ENCODE measurements at places on chromosomes 7 and 10.

GRCh38 chr7:131370523-131370968, 42.9 kb downstream of the MKLN1 start:
- DNase-seq = peak; percentile 25

GRCh38 chr10:118993214-118993613, 36.3 kb upstream of the NANOS1 start:
- no peak for DNase-seq

GRCh38 chr7:47226696-47227095, 355.2 kb downstream of the TNS3 start:
- DNase-seq = no peak

DNA sequence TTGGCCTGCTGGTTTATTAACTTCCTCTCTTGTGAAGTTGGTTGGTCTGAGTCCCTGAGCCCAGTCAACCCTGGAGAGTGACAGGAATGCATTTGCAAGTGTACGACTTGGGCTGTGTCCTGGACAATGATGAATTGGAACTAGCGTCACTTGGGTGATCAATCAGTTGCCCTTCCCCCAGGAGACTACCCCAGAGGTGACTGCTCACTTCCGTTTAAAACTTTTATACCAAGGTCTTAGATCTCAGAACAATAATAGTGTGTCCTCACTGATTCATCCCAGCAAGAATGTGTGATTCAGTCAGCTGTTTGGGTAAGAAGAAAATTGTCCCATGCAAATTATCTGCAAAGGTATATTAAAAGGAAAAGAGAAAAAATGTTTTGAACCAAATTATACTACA, 102.9 kb upstream of the ARMC3 start:
- no peak for DNase-seq

DNA sequence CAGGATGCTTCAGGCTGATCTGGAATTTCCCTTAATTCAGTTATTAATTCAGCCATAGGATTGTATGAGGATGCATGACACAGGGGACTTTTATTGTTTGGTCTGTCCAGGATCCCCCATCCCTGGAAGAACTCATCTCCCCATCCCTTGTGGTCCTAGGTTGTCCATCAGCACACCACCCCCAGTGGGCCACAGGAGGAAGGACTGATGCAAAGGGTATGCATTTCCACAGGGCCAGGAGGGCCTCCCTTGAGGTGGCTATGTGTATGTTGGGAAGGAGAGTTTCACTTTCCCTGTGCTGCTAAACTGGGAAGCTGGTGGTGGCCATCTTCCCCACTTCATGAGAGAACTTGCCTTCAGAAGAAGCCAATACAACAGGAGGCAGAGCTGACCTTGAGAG, 44.6 kb upstream of the GRB10 start:
- no peak for DNase-seq

- DNase-seq = peak; percentile 35
Observed at GRCh38 chr10:121886997-121887622, 40.7 kb downstream of the ATE1 start.

- no peak for DNase-seq
Observed at GRCh38 chr10:112026438-112026837, 157.1 kb downstream of the GPAM start.

DNA sequence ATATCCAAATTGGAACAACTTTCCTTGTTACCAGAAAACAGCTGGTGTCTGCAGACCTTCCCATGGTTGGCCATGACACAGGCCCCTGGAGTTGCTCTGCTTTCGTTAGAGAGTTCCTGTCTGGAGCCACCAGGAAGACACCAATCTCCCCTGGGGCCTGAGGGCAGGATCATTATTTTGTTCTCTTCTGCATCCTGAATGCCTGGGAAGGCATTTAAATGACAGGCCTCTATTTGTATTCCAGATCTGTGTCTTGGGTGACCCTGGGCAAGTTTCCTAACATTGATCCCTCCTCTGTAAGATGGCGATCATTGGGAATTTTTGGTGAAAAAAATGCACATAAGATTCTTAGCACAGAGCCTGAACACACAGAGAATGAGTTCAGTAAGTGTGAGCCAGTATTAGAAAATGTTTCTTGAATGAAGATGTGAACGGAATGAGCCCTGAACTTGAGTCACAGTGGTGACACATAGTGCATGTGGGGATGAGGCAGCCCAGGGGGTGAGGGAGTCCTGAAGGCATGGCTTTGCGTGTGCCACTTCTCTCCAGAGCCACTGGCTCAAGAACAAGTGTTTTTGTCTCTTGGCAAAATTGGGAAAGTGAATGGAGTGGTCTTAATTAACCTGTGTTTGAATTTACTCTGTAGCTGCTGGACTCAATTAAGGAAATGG, 28.4 kb downstream of the BMPER start:
- DNase-seq = no peak

GRCh38 chr7:48097521-48098231, 8.6 kb downstream of the UPP1 start:
- peak; percentile 28 for DNase-seq

DNA sequence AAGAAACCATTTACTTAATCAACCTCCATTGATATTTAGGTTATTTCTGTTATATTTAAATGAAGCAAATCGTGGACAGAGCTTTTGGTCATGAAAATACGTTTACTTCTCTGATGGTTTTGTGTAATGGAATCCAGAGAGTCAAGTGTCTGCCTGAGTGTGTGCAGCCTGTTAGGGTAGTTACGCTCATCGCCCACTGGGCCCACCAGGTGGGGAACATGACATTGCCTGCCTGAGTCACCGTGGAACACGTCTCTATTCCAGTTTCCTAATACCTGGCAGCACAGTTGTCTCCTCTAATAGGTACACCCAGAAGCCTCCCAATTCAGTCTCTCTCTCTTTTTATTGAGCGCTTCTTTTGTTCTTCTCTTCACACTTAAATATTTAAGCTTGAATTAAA, 91.0 kb downstream of the ADCY1 start:
- DNase-seq = no peak

- DNase-seq = no peak
Observed at GRCh38 chr10:129548600-129548999, 81.6 kb downstream of the MGMT start.

- no peak for DNase-seq
Observed at GRCh38 chr7:13731643-13732042, 257.8 kb downstream of the ETV1 start.

DNA sequence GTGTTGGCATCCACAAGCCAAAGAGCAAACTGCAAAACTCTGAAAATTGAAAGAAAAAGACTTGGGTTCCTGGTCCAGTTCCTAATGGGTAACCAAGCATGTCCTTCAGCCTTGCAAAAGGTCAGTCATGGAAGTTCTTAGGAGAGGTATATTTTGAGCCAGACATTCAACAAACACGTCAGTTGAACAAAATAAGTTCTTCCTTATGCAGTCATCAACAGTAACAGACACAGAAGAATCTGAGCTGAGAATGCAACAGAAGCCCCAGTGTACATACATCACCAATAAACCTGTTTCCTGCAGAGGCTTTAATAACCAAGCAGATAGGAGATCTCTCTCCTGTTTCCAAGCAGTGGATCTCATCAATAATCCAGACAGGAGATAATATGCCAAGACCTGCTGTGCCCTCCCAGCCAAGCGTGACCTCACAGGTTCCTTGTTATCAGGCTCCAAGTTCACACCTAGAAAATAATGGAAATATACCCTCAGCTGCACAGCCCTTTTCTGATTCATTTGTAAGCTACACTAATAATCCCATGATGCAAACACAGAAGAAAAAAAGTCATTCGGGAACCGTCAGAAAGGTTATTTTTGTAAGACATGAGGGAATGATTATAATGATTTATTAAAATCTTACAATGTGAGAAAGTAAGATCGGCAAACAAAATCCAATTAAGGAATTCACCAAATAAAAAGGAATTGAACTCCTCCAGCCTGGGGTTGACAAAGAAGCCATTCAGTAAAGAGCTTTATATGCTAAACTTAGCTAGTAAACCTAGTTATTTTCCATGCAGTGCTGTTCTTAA, 90.7 kb downstream of the DGKI start:
- no peak for DNase-seq

DNA sequence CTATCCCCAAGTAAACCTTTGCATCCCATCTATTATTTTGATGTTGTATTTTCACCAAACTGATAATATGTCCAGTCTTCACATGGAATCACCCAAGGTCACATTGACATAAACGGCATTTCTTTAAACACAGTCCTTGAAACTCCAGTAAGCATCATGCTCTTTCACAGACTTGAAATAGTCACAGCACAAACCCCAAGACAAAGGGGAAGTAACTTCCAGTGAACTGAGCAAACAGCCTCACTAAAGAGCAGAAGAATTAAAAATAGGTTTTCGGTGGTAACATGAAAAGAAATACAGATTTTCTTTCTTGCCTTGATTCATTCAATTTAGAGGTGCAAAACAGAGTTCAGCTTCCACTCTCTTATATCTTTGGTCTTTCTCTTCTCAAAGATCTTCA, 253.7 kb downstream of the SFMBT2 start:
- DNase-seq = no peak

DNA sequence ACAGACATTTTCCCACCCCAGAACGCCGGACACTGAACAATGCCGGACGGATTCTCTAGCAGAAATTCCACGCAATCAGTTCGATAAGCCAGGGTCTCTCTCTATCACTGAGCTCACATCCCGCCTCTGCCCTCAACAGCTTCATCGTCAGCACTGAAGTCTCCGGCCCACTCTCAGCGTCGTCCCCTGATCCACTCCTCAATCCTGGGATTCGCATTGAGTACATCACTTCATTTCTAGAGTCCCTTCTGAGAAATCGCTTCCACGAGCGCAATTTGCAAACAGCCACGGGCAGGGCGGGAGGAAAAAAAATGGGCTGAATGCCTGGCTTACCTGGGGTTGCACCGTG, 365 bp downstream of the YME1L1 start:
- no peak for DNase-seq

GRCh38 chr7:94393246-94394108, 1.2 kb upstream of the COL1A2 start:
- DNase-seq = no peak

GRCh38 chr7:47833211-47833610, 115.1 kb downstream of the PKD1L1 start:
- no peak for DNase-seq

- DNase-seq = no peak
Observed at GRCh38 chr7:40436710-40437109, 301.9 kb downstream of the SUGCT start.

DNA sequence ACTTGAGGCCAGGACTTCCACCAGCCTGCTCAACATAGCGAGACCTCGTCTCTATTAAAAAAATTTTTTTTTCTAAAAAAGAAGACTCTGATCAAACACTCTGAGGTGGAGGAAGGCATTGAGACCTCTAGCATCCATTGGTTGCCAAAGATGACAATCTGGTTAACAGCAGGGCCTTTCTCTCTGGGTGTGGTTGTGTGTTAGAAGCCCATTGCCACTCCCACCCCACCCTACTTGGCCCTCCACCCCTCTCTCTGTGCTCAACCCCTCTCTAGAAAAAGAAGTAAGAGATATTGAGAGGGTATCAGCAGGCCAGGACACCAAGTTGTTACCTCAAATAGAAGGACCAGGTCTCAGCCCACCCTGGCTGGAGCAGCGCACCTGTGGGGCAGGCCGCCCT, 57.4 kb upstream of the MXI1 start:
- DNase-seq = no peak

DNA sequence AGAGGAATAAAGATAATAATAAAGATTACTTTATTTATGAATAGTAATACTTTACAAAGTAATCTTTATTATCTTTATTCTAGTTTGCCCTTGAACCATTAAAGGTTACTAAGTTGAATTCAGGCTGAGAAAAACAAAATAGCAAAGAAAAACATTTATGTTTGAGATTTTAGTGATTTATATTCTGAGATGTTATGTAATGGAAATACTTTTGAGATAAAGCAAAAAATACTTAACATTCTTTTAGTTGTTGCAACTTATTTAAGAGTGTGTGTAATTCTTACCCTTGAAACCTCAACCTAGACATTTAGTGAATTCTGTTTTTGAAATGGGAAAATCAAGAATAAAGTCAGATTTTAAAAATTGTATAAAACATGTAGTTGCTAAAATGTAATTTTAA, 40.0 kb downstream of the MINPP1 start:
- no peak for DNase-seq

- no peak for DNase-seq
Observed at GRCh38 chr7:55308186-55308929, 56.8 kb upstream of the LANCL2 start.

GRCh38 chr10:55058800-55059199, 257.8 kb upstream of the PCDH15 start:
- no peak for DNase-seq
